SW 1271 (cell line): ENCODE measurements at places on chromosomes 7 and 10.

- no peak for DNase-seq
These were observed 137.6 kb downstream of the C10orf105 start for GRCh38 chr10:71582019-71582418.

- DNase-seq = no peak
These were observed 14.1 kb downstream of the MICU1 start for GRCh38 chr10:72611783-72612182.

- no peak for DNase-seq
These were observed 53.8 kb upstream of the LRRC4 start for GRCh38 chr7:128084896-128085608.

DNA sequence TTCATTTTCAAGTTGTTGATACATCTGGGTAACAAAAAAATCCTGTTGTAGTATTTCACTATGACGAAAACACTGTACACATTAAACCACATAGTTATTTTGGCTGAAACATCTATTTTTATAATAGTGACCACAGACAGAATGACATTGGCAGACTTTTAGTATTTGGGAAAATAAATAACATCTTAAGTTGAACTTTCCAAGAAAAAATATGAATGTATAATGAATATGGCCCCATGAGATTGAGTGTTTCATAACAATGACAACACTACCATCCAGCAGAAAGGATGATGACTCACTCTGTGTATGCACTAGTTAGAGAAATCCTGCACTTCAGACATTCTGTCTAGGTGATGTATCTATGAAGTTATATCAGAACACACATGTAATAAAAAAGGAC is 118.1 kb downstream of the SEMA3D start:
- no peak for DNase-seq

- DNase-seq = no peak
These were observed 2.2 kb upstream of the WAC start for GRCh38 chr10:28530751-28531150.

GRCh38 chr10:35881320-35881719 is 239.2 kb upstream of the FZD8 start:
- DNase-seq = no peak
